Activated T-helper 2 cell treated with anti-CD3 and anti-CD28 coated beads, Interferon-gamma antibody, Interleukin-2, Interleukin-4, amounts not matched to agents 10 μg/mL and 5 μg/mL and 100 μg/mL, durations not matched to agents 14 hours and 24 hours and 36 hours (primary cell): ENCODE measurements at places on chromosomes 7 and 10. TPM values are rescaled to one million over a fixed set of nuclear protein-coding genes. Genes with fewer than 3 reads are reported as not detected.

CTBP2 gene
- total RNA-seq = 0.41 and 0.48 TPM in 2 replicates

RBP4 gene
- total RNA-seq = not detected in 2 replicates

C7orf33 gene
- total RNA-seq = not detected in 2 replicates

PCDH15 gene
- 0.07 TPM in 1 of 2 replicates, not detected in the other for total RNA-seq

PIP gene
- not detected in 2 replicates for total RNA-seq

GBX1 gene
- total RNA-seq = not detected in 2 replicates

EIF3B gene
- total RNA-seq = 242 and 245 TPM in 2 replicates

GPAM gene
- 7.3 and 7.7 TPM in 2 replicates for total RNA-seq

RHOBTB1 gene
- total RNA-seq = 0.05 and 0.30 TPM in 2 replicates

FAM170B gene
- total RNA-seq = not detected in 2 replicates

MOGAT3 gene
- total RNA-seq = not detected in 2 replicates

CHCHD1 gene
- 33.0 and 35.2 TPM in 2 replicates for total RNA-seq

PHYHIPL gene
- not detected in 2 replicates for total RNA-seq

PRKAR2B gene
- total RNA-seq = 0.14 and 0.37 TPM in 2 replicates

ZP3 gene
- total RNA-seq = 8.2 and 10.5 TPM in 2 replicates

RPEL1 gene
- total RNA-seq = not detected in 2 replicates

MARVELD1 gene
- total RNA-seq = 5.6 and 6.5 TPM in 2 replicates

PARG gene
- 34.8 and 34.9 TPM in 2 replicates for total RNA-seq

ETV1 gene
- 0.05 and 0.53 TPM in 2 replicates for total RNA-seq

CCAR1 gene
- total RNA-seq = 94.6 and 108 TPM in 2 replicates

SPDYE1 gene
- total RNA-seq = not detected in 2 replicates

LRWD1 gene
- 21.8 and 22.0 TPM in 2 replicates for total RNA-seq

FKBP6 gene
- not detected in 2 replicates for total RNA-seq

SLC26A3 gene
- total RNA-seq = not detected in 2 replicates

TCAF2 gene
- 37.0 and 38.6 TPM in 2 replicates for total RNA-seq

KCNK18 gene
- total RNA-seq = not detected in 2 replicates

MACROH2A2 gene
- total RNA-seq = 6.1 and 7.1 TPM in 2 replicates

SEMA3E gene
- total RNA-seq = not detected in 2 replicates

FOXK1 gene
- 35.6 TPM in 2 replicates for total RNA-seq

GIMAP5 gene
- total RNA-seq = 42.9 and 46.7 TPM in 2 replicates

IGFBP1 gene
- total RNA-seq = not detected in 2 replicates

UTF1 gene
- 0.16 and 0.28 TPM in 2 replicates for total RNA-seq

ZNF92 gene
- 15.2 and 17.0 TPM in 2 replicates for total RNA-seq

CFAP46 gene
- total RNA-seq = not detected in 2 replicates

C10orf67 gene
- total RNA-seq = not detected in 2 replicates

ZNF22 gene
- 24.6 and 25.6 TPM in 2 replicates for total RNA-seq

MKLN1 gene
- total RNA-seq = 38.3 and 40.9 TPM in 2 replicates

TMEM196 gene
- not detected in 2 replicates for total RNA-seq

INA gene
- 0.78 and 0.87 TPM in 2 replicates for total RNA-seq

CPXM2 gene
- total RNA-seq = not detected in 2 replicates
